ENCODE measurements at places on chromosomes 3 and 15.

DNA sequence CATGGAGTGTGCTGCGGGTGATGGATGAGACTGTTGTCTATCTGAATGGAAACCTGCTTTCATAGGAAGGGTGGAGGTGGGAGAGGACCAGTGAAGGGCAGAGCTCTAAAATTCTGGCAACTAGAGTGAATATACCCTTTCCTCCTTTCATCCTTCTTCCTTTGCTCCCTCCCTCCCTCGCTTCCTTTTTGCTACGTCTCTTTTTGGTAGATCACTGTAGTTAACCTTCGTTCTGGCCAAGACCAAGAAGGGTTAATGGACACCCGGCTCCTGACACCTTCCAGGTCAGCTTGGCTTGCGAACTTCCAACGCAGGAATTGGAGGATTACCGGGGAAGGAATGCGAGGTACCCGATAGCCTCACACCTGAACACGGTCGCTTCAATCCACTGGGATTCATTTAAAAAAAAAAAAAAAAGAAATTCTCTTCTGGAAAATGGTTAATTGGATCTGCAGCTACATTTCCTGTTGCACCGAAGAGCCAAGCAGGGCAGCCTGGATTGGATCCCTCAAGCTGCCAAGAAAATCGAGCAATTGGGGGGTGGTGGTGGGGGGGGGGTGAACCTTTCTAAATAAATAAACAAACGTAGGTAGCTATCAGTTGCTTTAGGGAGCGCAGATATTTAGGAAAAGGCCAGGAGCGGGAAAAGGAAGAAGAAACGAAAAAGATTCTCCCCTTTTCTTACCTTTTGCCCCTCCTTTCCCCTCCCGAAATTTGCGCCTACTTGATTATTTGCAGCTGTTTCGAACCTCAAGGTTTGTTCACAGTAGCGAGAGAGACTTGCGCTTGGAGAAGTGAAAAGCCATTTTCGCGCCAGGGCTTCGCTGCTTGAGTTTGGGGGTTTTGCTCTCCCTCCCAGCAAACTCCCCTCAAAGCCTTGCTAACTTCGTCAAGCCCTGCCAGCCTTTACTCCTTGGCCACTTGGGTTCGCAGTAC, 9.5 kb upstream of the NR2F2 start:
- peaks cover 50% of the 10 kb centered on the region for H3K27me3 ChIP-seq
- no peak for DNase-seq
- H3K36me3 ChIP-seq = no peaks in the 10 kb centered on the region
- no peak overlapping the region for H3K4me3 ChIP-seq
- H3K27ac ChIP-seq = no peak overlapping the region
- peaks cover 2% of the 10 kb centered on the region for H3K4me1 ChIP-seq

GRCh38 chr3:4740397-4741105, 238.7 kb upstream of the BHLHE40 start:
- H3K27ac ChIP-seq = peak overlapping the region; percentile 91
- H3K36me3 ChIP-seq = peaks cover 64% of the 10 kb centered on the region
- peaks cover 62% of the 10 kb centered on the region for H3K4me1 ChIP-seq

- no peaks in the 10 kb centered on the region for H3K36me3 ChIP-seq
- no peak for DNase-seq
- no peaks in the 10 kb centered on the region for H3K4me1 ChIP-seq
- H3K4me3 ChIP-seq = no peak overlapping the region
- H3K27me3 ChIP-seq = no peaks in the 10 kb centered on the region
- no peak overlapping the region for H3K27ac ChIP-seq
Observed at GRCh38 chr3:35733864-35734263, 94.5 kb downstream of the ARPP21 start.

GRCh38 chr3:157098121-157098822, 61.7 kb downstream of the CCNL1 start:
- no peak overlapping the region for H3K27ac ChIP-seq
- no peak for DNase-seq
- no peaks in the 10 kb centered on the region for H3K36me3 ChIP-seq
- no peaks in the 10 kb centered on the region for H3K27me3 ChIP-seq

All from activated CD8-positive, alpha-beta T cell treated with anti-CD3 and anti-CD28 coated beads for 36 hours (primary cell).